ENCODE measurements at places on chromosomes 4 and X.

DNA sequence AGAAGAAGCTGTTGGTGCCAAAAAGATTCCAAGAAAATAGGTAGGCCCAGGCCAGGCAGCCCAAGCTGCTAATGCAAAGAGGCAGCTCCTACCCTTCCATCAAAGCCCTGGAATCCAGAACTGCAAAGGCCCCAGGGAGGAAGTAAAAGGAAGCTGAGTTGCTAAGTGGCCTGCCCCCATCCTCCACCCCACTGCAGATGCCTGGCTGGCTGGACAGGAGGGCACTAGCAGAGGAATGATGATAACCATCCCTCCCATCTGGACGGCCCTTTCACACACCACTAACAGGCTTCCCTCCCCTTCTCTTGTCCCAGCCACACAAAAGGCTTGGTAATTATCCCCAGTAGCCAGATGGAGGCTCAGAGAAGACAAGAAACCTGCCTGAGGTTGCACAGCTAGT, 32.4 kb upstream of the PJA1 start:
- no peak for DNase-seq

DNA sequence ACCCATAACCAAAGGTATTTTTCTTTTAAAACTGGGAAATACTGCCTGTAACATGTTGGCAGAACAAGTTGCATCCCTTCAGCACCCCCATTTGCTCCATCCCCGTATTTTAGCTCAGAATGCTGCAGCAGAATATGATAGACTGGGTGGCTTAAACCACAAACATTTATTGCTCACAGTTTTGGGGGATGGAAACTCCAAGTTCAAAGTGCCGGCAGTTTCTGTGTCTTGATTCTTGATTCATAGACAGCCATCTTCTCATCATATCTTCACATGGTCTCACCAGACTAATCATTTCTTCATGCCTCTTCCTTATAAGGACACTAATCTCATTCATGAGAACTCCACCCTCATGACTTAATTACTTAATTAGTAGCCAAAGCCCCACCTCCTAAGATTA, 10.5 kb upstream of the INPP4B start:
- DNase-seq: no peak

DNA sequence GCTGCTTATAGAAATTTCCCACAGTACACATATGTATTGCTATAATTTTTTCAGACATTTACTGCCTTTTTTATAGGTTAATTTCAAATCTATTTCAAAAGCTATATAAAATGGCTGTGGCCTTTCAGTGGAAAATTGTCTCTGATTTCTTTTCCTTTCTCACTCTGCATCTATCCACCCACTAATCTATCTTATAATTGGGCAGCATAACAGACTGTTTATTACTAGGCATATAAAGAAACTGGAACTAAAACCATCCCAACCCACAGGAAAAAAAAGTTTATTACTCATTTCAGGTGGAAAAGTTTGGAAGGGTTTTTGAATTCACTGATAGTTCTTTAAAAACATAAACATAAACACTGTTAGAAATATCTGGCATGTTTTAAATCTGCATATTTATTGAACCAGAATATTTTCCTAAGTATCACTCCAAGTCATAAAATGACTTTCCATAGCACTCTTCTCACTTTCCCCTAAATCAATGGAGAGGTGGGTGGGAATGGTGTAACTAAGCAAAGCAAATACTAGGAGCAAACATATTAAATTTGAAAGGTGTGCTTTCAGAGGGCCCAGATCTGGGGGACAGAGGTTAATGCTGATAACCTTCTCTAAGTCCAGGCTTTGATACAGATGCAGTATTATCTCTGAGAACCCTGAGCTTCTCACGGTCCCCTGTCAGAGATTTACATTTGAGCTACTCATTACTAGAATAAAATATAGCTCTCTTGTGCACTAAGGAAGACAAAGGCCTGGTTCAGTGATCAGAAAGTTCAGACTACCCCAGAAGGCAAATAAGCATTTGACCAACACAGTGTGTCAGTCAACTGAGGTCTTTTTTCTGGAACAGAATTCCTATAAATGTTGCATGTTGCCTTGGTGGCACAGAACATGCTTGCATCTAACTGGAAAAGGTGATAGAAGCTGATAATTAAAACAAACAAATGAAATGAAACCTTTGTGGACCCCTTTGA, 328.3 kb downstream of the UNC5C start:
- DNase-seq: no peak

DNA sequence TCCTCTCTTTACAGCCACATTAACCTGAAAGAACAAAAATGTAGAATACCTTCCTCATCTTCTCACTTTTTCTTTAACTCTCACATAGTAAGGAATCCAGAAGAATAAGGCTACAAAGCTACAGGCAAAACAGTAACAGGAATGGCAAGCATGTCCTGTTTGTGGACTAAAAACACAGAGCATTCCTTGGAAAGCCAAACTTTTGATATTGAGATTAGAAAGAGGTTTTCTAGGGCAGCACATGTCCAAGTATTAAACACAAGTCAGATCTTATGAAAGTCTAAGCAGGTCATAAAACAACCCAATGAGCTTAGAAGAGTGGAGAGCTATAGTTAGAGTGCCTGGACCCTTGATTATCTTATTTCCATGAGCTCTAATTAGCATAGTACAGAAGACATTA, 58.2 kb upstream of the FAM9C start:
- no peak for DNase-seq

GRCh38 chrX:20988118-20988517, 386.1 kb upstream of the CNKSR2 start:
- DNase-seq: no peak

DNA sequence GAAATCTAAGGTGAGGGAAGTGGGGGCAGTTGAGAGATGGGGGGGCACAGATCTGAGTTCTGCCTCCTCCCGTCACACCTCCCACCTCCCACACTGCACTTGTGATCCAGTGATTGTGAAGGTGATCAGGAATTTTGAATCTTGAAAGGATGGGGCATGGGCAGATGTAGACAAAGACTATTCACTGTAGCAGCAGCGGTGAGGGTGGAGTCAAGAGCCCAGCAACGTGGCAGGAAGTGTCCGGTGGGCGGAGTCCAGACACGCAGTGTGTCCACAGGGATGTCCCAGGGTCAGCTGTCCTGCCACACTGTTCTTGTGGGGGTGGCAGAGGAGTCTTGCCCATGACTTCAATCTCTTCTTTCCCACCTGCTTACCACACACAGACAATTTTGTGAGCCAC, 330.5 kb upstream of the GALNT7 start:
- DNase-seq: no peak

DNA sequence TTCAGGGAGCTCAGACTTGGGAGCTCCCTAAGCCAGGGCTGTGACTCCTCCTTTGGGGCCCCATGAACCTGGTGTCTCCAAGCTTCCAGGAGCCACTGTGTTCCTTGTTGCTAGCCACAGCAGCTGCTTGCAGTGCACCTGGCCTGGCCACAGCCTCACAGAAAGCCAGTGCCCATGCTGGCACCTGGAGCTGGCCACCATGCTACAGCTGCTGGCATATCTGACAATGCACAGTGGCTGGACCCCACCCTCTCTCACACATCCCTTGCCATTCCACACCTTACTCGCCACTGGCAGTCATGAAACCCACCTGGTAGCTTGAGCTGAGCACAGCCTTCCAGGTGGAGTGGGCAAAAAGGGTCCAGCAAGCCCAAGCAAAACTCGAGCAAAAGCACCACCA, 441.7 kb downstream of the ARAP2 start:
- no peak for DNase-seq

DNA sequence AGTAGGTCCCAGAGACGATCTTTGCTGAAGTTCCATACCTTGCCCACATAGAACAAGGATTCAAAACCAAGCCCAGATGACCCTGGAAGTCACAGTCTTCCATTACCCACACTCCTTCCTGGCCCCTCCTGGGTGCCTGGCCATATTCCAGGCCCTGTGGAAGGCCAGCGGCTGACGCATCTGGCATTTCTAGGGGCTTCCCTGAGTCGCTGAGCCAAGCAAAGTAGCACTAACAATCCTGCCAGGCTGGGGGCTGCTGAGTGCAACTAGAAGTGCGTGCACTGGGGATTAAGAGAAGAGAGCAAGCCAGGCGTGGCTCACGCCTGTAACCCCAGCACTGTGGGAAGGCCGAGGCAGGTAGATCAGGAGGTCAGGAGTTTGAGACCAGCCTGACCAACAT, 175.2 kb upstream of the CPEB2 start:
- DNase-seq: no peak

DNA sequence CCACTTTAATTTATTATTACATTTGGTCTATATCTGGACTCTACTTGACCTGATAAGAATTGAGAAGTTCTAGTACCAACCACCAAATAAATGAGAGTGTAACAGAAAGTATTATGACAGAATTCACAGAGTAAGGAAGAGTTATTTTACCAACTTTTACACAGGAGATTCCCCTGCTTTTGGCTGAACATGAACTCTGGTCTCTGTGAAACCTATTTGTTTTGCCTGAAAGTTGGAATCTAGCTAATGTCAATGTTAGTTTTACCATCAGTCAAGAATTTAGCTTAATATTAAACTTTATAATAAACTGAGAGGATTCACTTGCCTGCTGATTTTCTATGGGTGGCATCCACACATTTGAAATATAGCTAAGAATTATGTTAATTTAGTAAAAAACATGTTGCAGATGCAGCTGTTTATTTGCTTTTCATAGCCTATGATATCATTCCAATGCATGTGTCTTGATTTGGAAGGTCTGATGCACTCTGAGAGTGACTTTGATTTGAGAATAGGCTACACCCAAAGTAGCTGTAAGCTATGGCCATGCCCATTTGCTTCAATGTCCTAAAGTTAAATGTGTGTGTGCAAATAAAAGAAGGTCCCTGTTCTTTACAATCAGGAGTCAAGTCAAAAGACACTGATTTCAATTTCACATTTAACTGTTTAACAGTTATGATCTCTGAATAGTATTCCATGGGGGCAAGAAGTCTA, 150.9 kb upstream of the RASGEF1B start:
- no peak for DNase-seq

DNA sequence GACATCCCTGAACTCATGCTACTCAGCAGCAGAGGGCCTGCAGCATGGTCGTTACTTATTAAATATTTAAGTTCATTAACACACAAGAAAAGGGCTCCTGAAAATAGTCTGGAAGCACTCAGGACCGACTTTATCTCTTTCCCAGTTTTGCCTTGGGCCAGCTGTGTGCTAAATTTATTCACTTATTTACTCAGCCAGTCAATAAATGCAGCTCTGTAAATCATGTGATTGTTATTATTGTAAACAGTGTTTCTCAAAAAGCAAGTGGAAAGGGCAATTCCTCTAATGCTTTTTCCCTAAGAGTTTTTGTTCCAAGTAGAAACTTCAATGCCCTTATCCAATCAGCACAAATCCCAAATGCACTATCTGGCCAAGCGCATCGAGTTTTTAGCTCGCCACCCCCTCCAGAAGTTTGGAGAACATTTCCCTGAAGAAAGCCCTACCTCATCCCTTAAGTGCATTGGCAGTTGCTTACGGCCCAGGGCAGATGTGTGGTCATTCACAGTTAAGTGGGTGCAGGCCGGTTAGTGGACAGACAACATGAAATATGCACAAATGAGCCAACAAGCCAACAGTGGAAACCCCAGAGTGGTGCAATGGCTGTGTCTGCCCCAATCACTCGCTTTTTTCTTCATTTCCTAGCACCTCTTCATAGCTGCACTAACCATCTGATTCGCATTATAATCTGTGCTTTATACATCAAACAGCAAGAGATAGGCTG, 125.8 kb downstream of the SMIM20 start:
- DNase-seq: no peak

DNA sequence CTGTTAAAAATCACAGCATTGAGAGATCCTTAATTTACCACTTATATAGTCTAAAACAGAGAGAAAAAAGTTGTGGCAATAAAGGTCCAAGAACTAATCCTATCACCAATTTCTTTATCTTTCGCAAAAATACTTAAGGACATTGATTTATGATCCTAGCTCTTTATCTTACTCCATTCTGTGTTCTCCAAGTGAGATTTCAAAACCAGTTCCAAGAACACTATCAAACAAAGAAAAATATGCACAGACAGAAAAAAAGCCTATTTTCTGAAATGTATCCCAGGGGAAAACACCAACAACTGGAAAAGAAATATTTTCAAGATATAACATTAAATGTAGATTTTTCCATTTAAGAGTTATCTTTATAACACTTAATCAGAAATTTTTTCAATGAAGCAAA, 172.8 kb downstream of the APBB2 start:
- DNase-seq: no peak

GRCh38 chrX:23557070-23557469, 110.2 kb upstream of the PRDX4 start:
- DNase-seq: no peak

DNA sequence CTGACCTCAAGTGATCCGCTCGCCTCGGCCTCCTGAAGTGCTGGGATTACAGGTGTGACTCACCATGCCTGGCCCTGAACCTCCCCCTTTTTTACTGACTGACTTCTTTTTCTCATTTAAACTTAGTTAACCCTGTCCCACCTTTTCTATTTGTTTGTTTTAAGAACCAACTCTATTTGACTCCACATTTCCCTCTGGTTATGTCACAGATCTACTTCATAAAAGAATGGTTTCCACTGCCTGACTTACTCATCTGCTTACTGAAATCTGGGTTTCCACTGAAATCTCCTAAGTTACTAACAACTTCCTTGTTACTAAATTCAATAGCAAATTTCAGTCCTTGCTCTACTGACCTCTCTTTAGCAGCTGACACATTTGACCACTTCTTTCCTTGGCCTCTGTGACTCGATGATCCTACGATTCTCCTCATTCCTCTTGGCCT, 28.0 kb upstream of the NSUN7 start:
- no peak for DNase-seq

GRCh38 chrX:41351923-41352322, 18.0 kb downstream of the DDX3X start:
- DNase-seq: no peak

DNA sequence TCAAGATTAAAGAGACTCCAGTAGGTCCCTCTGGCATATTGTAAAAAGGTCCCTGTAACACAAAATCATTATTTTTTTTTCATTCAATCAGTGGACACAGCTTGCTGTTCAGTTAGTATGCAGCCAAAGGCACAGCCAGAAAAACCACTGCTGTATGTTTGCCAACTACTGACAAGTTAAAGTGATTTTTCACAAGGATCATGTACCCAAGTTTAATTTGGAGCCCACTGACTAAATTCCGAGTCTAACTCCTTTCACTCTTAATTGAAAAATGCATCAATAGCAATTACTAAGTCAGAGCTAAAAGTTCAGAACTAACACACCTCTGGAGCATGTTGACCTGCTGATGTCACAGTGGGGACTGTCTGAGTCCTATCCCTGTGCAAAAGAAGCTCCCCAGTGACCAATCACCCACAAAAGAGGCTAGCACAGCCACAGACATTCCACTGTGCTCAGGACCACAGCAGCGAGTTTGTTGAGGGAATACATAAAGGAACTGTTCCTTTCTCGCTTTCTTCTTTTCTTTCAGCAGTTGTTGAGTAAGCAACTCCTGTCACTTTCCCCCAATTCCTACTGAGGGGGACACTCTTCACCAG, 60.4 kb downstream of the STX18 start:
- no peak for DNase-seq

DNA sequence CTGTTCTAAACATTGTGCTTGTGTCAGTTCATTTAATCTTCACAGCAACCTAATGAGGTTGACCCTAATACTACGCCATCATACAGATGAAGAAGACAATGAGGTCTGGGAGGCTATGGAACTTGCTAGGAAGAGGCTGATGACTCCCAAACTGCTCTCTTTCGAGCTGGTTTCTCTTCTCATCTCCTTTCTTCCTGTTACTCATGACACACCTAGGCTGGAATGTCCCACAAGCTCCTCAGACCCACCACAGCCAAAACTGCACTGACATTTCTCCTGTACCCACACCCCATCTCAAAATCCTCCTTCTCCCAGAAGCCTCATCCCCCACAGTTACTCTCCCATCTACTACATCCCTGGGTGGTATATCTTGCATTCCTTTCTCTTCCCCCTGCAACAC, 27.4 kb upstream of the PJA1 start:
- DNase-seq: no peak
